ENCODE measurements at places on chromosomes 7 and 10. TPM values are rescaled to one million over a fixed set of nuclear protein-coding genes. Genes with fewer than 3 reads are reported as not detected.

Gene PLXNA4
- total RNA-seq = 6.5 TPM

Gene HOGA1
- total RNA-seq = 0.32 TPM

Gene GRM3
- total RNA-seq = not detected

Gene IDI2
- not detected for total RNA-seq

Gene CCSER2
- 40.0 TPM for total RNA-seq

Gene MXI1
- total RNA-seq = 20.2 TPM

Gene NPFFR1
- total RNA-seq = not detected

Gene TMEM213
- total RNA-seq = not detected

Gene CPA4
- total RNA-seq = 113 TPM

Gene COL28A1
- 0.32 TPM for total RNA-seq

Gene ZNF365
- 2.8 TPM for total RNA-seq

Gene DENND2A
- under 0.01 TPM for total RNA-seq

Gene GJD4
- total RNA-seq = not detected

Gene EVX1
- total RNA-seq = not detected

Gene IKZF1
- total RNA-seq = not detected

Gene CARD11
- 2.8 TPM for total RNA-seq

Gene NPY4R2
- total RNA-seq = 0.37 TPM

Gene FRA10AC1
- total RNA-seq = 25.8 TPM

Gene IL2RA
- not detected for total RNA-seq

Gene LRGUK
- total RNA-seq = under 0.01 TPM

Gene ERVW-1
- total RNA-seq = not detected

Gene PLEKHS1
- not detected for total RNA-seq

Gene GAD2
- not detected for total RNA-seq

Gene PTF1A
- total RNA-seq = not detected

Gene HOXA5
- 2.7 TPM for total RNA-seq

Gene PTPN20
- 0.59 TPM for total RNA-seq

Measured in smooth muscle cell of the umbilical artery (primary cell).